ENCODE measurements at places on chromosomes 1 and 21. TPM values are rescaled to one million over a fixed set of nuclear protein-coding genes. Genes with fewer than 3 reads are reported as not detected.
A peak's percentile ranks its signal among the peaks of the same experiment; 100 is the strongest.

GRCh38 chr1:221806236-221806635, 64.3 kb upstream of the DUSP10 start:
- DNase-seq, result no peak

DNA sequence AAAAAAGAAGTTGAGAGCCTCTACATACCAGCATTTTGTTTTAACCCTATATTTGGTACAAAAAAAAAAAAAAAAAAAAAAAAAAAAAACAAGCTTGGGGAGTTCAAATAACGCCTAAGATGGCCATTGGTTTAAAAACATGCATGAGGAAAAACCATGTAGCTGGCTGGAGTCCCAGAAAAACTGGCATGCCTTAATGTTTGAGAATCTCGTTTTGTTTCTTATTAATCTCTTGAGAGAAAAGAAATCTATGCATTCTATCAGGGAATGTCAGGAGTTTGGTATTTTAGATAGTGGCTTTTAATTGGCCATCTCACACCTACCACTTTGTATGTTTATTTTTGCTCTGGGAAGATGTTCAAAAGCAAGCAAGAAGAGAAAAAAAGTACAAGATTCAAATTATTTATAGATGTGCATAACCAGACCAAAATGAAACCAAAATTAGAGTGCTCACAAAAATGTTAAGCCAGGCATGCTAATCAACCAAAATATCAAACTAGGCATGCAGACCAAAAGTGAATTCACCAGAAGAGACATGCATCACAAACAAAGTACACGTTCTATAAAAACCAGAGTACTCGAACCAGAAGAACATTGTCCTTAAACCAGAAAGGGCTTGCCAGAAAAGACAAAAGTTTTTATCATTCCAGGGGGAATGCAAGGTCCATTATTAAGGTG, 156.6 kb downstream of the AK5 start:
- no peak for DNase-seq

DNA sequence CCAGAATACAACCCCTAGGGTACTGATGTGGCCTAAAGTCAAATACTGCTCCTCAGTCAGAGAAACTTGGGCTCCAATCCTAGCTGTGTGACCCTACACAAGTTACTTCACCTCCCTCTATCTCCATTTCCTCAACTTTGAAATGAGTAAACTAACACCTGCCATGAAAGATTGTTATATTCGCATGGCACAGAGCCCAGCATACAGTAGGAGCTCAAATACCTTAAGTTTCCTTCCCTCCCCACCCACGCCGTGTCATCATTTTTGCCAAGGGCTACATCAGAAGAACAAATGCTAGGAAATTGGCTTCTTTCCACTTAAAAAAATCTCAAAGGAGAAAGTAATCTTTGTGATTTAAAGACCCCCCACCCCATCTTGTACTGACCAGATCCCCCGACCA, 22.2 kb upstream of the ZNF362 start:
- DNase-seq, result no peak

GRCh38 chr1:25068316-25068715, 138.2 kb upstream of the RUNX3 start:
- no peak for DNase-seq

DNA sequence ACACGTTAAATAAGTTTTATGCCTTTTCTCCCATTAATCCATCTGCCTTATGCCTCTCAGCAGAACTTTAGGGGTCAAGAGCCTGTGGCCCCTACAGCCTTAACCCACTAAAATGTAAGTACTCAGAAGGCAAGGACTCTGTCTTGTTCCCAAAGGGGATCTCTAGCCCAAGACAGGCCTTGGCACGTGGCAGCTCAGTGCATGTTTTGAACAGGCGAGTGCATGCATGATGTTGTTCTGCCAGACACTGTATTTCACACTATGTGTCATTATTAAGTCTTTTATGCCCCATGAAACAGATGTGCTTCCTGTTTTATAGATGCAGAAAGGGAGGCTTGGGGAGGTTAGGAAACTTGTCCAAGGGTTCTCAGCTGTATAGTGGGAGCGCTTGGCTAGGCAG, 102.8 kb downstream of the ETS2 start:
- DNase-seq, result no peak

DNA sequence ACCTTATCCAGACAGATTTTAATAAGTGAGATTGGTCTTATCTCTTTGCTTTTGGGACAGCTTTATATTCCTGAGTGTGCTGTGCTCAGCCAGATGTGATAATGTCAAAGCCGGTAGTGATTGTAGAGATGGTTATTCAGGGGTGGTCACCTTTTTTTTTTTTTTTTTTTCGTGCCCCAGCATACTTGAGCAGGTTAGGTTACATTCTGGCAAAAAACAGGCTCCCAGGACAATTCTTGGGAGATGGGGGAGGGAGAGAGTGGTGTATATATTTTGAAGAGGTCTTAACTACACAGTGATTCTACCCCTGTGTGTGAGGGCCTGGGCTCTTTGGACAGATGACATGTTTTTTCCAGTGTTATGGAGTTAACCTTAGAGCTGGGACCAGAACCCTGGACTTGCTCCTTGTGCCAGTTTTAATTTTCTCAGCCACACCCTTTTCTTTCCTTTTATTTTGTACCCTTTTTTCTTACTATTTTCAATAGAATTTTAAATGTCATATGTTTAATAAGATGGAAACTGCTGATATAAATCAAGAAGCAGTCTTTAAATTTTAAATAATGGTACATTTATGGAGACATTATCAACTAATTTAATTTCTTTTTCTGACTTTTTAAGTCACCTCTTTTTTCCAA, 88.4 kb downstream of the DYRK1A start:
- DNase-seq, result no peak

GRCh38 chr21:46603228-46603627, 1.7 kb downstream of the S100B start:
- no peak for DNase-seq

DNA sequence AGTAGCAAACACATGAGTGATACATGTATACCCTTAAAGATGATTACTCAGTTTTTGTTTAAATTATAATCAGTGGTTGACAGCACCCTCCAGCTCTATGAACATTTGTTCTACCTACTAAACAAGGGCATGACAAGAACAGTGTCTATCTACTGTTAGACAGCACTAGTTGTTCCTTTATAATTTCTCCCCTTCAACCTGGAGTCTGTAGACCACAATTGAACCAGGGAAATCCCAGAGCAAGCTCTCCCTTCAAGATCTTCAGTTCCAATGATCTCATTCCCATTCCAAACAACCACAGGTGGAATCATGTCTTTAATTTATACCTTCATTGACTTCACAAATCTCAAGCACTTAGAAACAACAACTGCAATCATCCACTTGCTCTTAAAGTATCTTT, 216.1 kb downstream of the HHIPL2 start:
- no peak for DNase-seq

- no peak for DNase-seq
These were observed 70.6 kb downstream of the NPHP4 start for GRCh38 chr1:5921671-5922070.

DNA sequence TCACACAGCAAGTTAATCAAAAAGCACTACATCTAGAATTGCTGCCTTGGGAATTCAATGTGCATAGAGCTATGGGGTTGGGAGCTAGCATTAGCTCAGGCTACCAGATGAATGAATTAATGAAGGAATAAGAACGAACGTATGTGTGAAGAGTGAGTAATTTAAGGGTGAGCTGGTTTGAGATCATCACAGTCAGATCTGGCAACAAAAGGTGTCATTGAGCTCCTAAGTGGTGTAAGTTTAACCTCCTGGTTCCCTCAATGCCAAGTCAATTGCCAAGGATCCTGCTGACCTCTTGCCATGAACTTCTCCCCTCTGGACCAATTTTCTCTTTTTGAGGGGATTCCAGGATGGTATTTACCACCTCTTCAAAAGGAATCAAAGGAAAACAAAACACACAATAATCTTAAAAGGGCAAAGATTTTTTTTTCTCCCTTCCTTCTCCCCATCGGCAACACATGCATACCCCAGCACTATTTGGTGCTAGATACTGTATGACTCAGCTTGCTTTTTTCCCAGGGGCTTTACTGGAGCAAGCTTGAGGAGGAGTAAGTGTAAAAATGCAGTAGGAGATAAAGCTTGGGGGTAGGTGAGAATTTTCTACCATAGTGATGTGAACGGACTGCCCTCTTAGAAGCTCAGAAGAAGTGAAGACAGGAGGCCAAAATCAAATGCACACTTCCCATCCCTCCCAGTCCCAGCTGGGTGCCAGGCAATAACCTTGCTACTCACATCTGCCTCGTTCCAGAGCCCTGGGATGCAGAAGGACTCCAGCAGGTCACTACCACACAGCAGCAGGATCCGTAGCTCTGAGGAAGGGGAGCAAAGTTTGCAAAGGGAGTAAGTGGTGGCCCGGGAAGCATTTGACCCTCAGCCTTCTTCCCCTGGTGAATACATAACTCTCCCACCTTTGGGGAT, 92.0 kb downstream of the LAMC2 start:
- no peak for DNase-seq

- DNase-seq, result peak; percentile 41
These were observed 58.7 kb upstream of the PTGS2 start for GRCh38 chr1:186738926-186739325.

DNA sequence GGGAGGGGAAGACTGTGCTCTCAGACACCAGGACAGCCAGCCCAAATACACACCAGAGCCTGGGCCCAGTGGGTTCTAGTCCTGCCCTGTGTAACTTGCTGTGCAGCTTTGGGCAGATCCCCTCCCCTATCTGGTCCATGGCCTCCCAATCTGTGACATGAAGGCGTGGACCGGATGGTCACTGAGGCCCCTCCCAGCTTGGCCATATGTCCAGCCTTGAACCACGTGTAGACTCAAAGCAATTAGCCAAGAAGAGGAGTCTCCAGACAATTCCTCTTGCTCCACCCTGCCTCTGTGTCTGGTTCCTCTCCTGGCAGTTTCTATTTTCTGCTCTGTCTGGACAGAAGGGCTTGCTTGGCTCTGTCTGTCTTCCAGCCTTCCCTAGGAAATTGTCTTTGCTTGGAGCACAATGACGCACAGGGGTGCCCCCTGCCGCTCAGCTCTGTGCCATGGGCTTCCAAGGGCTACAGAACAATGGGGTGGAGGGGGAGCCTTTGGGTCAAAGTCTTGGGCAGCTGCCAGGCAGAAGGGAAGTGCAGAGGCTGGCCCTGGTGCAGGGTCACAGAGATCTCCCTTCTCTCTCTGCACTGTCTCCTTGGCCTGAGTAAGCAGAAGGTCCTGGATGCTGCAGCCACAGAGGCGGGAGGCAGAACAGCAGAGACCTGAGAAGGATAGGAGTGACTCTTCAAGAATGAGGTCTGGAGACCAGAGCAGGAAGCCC, 66.1 kb downstream of the TENT5C start:
- DNase-seq, result no peak

GRCh38 chr1:87902830-87903229, 574.1 kb downstream of the LMO4 start:
- DNase-seq, result no peak

Gene TARDBP
- 149 TPM for total RNA-seq

Gene LY9
- total RNA-seq, result 19.0 TPM

Gene SWT1
- 5.9 TPM for total RNA-seq

Gene RAB7B
- not detected for total RNA-seq

Gene RAB25
- 0.53 TPM for total RNA-seq

Gene FCAMR
- not detected for total RNA-seq

Gene CTSS
- total RNA-seq, result 47.1 TPM

Gene SLC45A3
- 1.0 TPM for total RNA-seq

Gene ACKR1
- not detected for total RNA-seq

Gene CBS
- 130 TPM for total RNA-seq

Gene NPHP4
- 12.3 TPM for total RNA-seq

Gene LSM10
- 56.5 TPM for total RNA-seq

Gene EXO1
- total RNA-seq, result 56.2 TPM

All from activated T-cell treated with anti-CD3 and anti-CD28 coated beads, Interleukin-2, amount 50 U/mL, for 72 hours (primary cell).